CD4-positive, alpha-beta T cell treated with Interleukin-1 beta for 1 hour (primary cell): ENCODE measurements at places on chromosomes 6 and 20.

DNA sequence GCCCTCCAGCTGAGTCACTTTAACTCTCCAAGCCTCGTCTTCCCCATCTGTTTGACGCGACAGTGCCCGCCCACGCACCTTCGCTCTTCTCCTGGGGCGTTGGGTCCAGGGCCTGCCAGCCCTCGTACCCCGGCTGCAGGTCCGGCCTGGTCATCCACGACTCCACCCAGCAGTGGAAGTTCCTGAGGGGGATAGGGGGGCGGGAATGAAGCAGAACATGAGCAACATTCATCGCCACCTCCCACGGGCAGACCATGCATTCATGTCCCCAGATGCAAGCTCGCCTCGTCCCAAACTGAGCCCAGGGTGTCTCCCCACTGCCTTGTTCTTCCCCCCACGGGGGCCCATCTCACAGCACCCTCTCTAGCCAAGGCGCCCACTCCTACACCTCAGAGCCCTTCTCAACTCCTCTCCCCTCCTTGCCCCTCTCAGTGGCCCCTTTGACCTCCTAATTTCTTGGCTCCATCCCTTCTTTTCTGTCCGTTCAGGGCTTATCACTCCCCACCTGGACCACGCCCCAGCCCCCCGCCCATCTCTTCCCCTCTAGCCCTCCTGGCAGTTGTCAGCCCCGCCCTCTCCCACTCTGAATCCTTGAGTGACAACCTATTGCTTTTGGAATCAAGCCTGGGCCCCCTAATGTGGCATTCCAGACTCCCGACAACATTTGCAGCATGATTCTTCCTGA, 23.7 kb downstream of the TGM2 start:
- DNase-seq = no peak

DNA sequence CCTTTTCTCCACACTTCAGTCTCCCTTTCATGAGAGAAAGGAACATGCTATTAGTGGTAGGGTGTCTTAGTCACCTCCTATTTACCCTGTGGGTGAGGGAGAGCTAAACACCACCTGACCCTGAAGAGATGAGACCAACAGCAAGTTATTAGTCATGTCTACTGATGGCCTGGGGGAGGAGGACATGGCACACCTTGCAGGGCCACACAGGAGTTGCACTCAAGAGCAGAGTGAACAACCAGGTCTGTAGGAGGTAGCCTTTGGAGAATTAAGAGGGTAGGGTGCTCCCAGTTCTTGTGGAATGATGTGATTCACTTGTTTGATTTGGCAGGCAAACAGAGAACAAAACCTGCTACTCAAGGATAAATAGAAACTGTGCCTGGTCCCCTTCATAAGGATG, 82.7 kb upstream of the FABP7 start:
- DNase-seq = no peak

DNA sequence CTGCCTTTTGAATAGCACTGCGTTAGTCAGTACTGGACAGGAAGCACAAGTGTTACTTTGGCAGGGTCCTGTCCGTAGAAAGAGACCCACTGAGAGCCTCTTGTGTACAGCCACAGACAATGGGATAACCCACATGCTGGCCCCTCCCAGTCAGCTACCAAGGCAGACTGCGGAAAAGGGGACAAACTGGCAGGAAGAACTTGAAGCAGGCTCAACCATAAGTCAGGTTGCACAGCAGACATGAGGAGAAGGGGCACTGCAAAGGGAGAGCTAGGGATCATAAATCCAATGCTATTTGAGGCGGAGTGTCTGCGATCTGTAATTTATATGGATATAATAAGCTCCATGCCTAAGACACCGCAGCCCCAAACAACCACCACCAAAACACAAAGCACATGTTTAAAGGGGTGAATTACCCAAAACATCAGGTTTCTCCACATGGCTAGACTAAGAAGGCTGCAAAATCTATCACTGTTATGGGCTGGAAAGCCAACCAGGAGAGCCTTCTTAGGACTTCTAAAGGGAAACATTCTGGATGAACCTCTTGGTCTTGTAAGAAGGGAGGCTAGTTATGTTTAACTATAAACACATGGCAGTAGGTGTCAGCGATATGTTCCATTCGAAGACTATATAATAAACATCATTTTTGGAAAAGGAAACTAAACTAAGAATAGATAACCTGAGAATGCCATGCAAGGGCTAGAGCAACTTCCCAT, 141.7 kb downstream of the BACH2 start:
- no peak for DNase-seq

DNA sequence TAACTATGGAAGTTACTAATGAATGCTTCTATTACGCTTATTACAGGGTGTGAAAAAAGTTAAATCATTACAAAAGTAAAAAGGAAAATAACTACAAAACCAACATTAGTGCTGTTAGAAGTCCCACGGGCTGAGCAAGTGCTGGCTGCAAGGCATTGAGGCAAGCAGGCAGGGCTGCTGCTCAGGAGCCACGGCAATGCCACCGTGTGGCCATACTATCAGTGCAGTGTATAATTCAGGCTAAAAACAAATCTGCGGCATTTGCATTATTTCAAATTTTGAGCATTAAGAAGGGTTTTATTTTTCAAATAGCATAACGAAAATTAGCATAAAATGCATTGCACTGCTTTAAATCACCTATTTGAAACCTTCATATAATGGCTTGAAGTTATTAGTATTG, 17.1 kb downstream of the IFNGR1 start:
- no peak for DNase-seq

DNA sequence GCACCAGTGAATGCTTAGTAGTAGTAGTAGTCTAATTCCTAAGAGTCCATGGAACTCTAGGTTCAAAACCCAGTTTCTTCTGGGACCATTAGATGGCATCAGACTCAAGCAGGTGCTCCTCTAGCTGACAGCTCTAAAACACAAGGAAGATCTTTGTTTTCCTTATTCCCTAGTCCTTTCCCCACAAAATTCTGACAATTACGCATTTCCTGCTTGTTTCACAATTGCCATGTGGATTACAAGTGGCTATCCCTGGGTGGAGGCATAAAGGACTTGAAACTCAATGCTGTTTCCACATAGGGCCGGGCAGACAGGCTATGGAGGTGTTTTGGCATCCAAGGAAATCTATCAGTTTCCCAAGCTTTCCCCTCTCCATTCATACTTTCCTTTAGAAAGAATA, 9.2 kb upstream of the HLA-DOB start:
- DNase-seq = no peak

- DNase-seq = no peak
Observed at GRCh38 chr20:6060213-6060612, 6.4 kb upstream of the LRRN4 start.

- DNase-seq = no peak
Observed at GRCh38 chr6:2594868-2595267, 155.9 kb downstream of the MYLK4 start.

DNA sequence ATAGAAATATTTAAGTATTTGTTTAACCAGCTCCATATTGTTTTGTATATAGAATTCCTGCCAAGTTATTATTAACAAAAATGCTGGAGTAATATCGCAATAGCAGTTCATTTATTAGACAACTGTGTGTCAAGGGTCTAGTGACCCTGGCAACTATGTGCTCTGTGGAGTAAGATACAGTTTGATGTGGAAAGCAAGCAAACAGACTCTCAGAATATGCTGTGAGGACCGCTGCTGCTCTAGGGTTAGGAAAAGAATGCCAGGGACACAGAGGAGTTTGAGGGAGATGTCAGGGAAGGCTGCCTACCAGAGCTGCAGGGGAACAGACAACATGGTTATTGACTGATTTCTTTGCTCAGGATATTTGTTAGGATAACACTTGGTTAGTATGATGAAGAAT, 71.2 kb downstream of the HIVEP1 start:
- DNase-seq = no peak

DNA sequence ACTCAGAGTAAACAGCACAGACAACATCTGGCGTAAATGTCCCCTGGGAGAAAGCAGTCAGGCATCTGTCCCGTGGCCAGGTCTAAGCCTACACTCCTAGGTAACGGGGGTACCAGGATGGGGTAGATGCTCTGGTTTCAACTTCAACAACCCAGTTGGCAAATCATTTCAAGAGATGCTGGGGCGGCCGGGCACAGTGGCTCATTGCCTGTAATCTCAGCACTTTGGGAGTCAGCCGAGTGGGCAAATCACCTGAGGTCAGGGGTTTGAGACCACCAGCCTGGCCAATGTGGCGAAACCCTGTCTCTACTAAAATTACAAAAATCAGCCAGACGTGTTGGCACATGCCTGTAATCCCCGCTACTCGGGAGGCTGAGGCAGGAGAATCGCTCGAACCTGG, 12.3 kb downstream of the PREX1 start:
- DNase-seq = no peak

- no peak for DNase-seq
Observed at GRCh38 chr6:160254467-160255312, 3.9 kb downstream of the SLC22A2 start.

- DNase-seq = no peak
Observed at GRCh38 chr20:46293084-46293483, 15.2 kb downstream of the CDH22 start.

GRCh38 chr20:24977336-24977735, 15.2 kb downstream of the APMAP start:
- no peak for DNase-seq
